Suprapubic skin (tissue), 4 donors: ENCODE measurements at places on chromosomes 6 and 20. TPM values are rescaled to one million over a fixed set of nuclear protein-coding genes. Genes with fewer than 3 reads are reported as not detected.
A peak's percentile ranks its signal among the peaks of the same experiment; 100 is the strongest.

The ADAM33 gene
- 6.3 TPM for total RNA-seq

The GMEB2 gene
- 16.2 TPM for total RNA-seq

The SLC12A5 gene
- 0.40 TPM for total RNA-seq

The BACH2 gene
- total RNA-seq = 17.0 TPM

The CLDN20 gene
- total RNA-seq = not detected

DNA sequence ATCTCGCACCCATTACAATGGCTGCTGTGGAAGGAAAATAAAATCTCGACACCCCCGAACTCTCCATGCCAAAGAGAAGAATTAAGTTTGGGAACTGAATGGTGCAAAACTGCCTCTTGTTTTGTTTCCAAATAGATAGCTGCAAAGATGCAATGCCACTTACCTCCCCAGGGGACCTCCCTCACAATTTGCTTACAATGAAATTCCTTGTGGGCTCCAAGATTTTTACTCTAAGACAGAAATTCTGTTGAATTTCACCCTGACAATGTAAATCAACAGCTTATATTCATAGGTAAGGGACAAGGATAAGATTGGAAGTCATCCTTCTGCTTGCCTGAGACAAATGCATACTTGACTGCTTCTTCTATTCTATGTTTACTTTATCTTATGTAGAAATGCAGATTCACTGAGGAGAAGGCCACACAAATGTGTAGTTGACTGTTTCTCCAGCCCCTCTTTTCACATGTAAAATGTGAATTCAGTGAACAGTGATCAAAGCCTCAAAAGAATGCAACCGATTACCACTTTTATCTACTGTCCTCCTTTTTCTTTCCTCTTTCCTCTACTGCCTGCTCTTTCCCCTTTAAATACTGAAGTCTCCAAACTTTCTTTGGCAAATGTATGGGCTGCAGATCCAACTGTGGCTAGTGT lies 36.6 kb downstream of the ADGRF4 start:
- DNase-seq = no peak
- no peaks in the 10 kb centered on the region for H3K4me1 ChIP-seq
- no peak overlapping the region for H3K27ac ChIP-seq
- no peak overlapping the region for H3K4me3 ChIP-seq
- no peaks in the 10 kb centered on the region for H3K36me3 ChIP-seq

DNA sequence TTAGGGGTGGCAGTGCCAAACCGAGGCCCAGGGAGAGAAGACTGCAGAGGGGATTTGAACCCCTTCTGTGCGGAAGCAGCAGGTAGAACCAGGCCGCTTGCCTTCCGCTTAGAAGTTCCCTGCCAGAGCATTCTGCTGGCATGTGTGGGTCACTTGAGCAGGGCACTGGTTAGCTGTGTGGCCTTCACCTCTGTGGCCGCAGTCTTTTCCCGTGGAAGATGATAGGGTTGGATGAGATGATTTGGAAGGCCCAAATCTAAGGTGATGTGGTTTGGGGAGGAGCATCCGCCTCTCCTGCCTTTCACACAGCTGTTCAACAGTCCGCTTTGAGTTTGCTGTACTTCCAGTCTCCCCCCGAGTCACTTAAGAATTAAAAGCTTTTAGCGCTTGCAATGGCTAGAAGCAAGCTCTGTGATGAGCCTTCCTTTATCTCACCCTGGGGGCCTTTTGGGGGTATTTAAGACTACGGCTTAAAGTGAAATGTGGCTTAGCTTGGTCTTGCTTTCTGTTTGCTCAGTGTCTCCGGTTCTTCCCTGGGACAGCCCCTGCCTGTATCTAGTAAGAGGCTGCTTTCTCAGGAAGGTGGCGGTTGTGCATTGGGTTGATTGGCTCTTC lies 743 bp downstream of the CMTR1 start:
- DNase-seq = no peak
- peak overlapping the region; percentile 92 for H3K27ac ChIP-seq
- peak overlapping the region; percentile 87 for H3K4me3 ChIP-seq
- no peaks in the 10 kb centered on the region for H3K27me3 ChIP-seq

- peaks cover 30% of the 10 kb centered on the region for H3K27me3 ChIP-seq
- no peak overlapping the region for H3K27ac ChIP-seq
- no peaks in the 10 kb centered on the region for H3K36me3 ChIP-seq
- H3K4me1 ChIP-seq = peaks cover 45% of the 10 kb centered on the region
- H3K4me3 ChIP-seq = no peak overlapping the region
Measured at GRCh38 chr6:37700620-37700973, 2.9 kb upstream of the MDGA1 start.

GRCh38 chr6:34908194-34908593 lies 19.1 kb downstream of the ANKS1A start:
- no peak for DNase-seq
- H3K27ac ChIP-seq = no peak overlapping the region
- H3K4me3 ChIP-seq = no peak overlapping the region
- no peaks in the 10 kb centered on the region for H3K36me3 ChIP-seq
- no peaks in the 10 kb centered on the region for H3K27me3 ChIP-seq
- peaks cover 4% of the 10 kb centered on the region for H3K4me1 ChIP-seq

GRCh38 chr6:40378071-40378724 lies 209.0 kb downstream of the LRFN2 start:
- H3K4me3 ChIP-seq = no peak overlapping the region
- H3K4me1 ChIP-seq = no peaks in the 10 kb centered on the region
- H3K27me3 ChIP-seq = no peaks in the 10 kb centered on the region

DNA sequence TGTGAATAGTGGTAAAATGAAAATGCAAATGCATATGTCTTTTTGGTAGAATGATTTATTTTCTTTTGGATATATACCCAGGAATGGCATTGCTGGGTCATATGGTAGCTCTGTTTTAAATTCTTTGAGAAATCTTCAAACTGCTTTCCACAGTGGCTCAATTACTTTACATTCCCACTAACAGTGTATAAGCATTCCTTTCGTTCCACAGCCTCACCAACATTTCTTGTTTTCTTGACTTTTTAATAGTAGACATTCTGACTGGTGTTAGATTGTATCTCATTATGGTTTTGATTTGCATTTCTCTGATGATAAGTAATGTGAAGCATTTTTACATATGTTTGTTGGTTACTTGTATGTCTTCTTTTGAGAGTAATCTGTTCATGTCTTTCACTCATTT lies 144.0 kb downstream of the SIM1 start:
- H3K27me3 ChIP-seq = no peaks in the 10 kb centered on the region
- no peaks in the 10 kb centered on the region for H3K4me1 ChIP-seq
- no peak overlapping the region for H3K4me3 ChIP-seq
- no peak for DNase-seq
- no peaks in the 10 kb centered on the region for H3K36me3 ChIP-seq

- DNase-seq = no peak
- H3K27ac ChIP-seq = peak overlapping the region; percentile 93
- H3K4me1 ChIP-seq = peaks cover 12% of the 10 kb centered on the region
- peaks cover 3% of the 10 kb centered on the region for H3K27me3 ChIP-seq
- H3K4me3 ChIP-seq = peak overlapping the region; percentile 86
Measured at GRCh38 chr20:18794428-18794787, 19.2 kb upstream of the SCP2D1 start.

DNA sequence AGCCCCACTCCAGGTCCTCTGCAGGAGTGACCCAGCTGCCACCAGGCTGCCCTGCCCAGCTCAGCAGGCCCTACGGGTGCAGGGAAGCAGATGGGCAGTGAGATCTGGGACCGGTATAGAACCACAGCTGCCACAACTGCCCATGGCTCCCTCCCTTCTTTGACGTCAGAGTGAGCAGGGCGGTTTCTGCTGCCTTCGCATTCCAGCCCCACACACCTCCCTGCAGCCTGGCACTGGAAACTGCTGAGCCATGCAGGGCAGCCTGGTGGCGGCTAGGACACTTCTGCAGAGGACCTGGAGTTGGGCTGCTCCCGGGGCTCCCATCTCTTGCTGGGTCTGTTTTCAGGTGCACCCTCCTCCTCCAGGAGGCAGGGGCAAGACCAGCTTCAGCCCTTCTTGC lies 101.6 kb upstream of the CD93 start:
- peak overlapping the region; percentile 35 for H3K4me3 ChIP-seq
- no peak for DNase-seq
- no peaks in the 10 kb centered on the region for H3K36me3 ChIP-seq
- peak overlapping the region; percentile 61 for H3K27ac ChIP-seq

DNA sequence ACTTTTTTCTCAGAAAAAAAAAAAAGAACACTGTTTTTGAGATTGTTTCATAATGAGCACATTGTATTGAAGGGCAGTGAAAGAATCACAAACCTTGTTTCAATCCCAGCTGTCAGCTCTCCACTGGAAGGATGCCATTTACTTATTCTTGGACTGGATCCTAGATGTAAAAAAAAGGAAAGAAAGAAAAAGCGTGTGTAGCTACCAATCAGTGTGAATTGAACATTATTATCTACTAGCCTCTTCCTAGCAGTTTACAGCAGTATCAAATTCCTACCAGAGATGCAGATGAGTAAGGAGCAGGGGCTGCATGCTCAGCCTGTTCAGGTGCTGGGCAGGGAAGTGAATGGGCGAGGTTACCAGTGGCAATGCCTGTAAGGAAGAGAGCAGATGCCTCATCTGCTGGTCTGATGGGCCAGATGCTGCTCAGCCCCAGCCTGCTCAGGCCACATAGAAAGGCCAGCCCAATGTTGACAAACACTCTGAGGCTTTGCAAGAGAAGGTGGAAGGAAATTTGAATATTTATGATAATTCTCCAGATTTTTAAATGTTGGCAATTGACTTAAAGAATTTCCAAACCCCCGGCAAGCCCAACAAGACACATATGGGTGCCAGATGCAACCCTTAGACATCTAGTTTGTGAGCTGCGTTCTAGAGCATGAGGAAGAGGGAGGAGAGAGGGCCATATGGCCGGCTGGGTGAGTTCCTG lies 189.5 kb downstream of the IBTK start:
- no peak overlapping the region for H3K4me3 ChIP-seq
- DNase-seq = no peak
- peaks cover 7% of the 10 kb centered on the region for H3K4me1 ChIP-seq
- no peaks in the 10 kb centered on the region for H3K27me3 ChIP-seq
